ENCODE measurements at places on chromosomes 1 and 21.

DNA sequence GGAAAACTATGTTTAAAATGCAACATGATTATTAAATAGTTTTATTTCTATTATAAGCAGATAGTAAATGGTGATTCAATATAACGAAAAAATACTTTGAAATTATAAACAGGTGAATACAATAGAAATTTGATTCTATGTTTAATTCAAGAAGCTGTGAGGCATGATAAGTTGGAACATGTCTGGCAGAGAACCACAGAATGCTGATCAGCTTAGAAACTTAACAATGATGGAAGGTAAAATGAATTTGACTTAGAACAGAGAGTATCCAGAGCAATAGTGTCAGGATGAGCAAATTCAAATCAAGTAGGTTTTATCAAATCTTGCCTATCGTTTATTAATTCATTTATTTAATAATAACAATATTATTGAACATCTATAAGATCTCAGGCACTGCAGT, 83.4 kb upstream of the ADGRL4 start:
- DNase-seq: no peak

DNA sequence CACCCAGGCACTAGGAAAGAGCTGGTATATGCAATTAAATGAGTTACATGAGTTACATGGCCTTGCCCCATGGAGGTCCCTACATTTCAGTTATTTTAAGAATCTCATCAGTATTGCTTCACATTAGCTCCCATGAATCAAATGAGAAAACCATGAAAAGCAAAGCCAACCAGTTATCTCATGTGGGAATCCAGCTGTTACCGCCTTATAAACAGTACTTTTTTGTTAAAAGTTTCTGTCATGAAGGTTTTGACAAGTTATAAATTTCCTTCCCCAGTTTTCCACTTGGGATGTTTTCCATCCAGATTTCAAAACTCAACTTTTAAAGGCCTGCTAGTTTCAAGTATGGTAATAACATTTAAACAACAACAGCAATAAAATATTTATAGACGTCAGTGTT, 544.8 kb downstream of the NUF2 start:
- DNase-seq: no peak

- DNase-seq: no peak
These were observed 203.1 kb upstream of the GALNT2 start for GRCh38 chr1:229863651-229864545.

DNA sequence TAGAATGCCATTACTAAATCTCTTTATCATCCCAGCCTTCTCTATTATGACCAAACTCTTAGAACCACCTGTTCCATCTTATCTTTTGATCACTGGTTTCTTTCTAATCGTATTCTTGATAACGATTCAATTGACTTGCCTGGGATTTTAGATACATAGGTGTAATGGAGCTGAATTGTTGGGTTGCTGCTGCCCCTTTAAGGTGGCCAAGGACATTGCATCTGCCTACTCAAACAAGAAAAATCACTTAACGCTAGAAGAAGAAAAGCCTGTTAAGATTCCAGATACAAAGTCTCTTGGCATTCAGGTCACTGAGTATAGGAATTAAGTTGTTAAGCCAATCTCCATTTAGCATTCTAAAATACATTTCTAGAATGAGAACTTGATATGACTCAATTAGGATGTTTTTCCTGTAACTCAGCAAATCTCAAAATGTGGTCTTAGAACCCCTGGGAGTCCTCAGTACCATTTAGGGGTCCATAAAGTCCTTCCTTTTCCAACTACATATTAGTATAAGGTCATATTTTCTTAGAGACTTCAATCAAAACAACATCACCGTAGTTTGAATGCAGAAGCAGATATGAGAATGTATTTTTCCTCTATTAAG, 12.4 kb downstream of the NEXN start:
- no peak for DNase-seq

Data from central memory CD4-positive, alpha-beta T cell (primary cell).